MCF 10A (cell line): ENCODE measurements at places on chromosomes 13 and 19. TPM values are rescaled to one million over a fixed set of nuclear protein-coding genes. Genes with fewer than 3 reads are reported as not detected.

The SMIM17 gene
- total RNA-seq = not detected in 2 replicates

The DACH1 gene
- total RNA-seq = not detected in 2 replicates

DNA sequence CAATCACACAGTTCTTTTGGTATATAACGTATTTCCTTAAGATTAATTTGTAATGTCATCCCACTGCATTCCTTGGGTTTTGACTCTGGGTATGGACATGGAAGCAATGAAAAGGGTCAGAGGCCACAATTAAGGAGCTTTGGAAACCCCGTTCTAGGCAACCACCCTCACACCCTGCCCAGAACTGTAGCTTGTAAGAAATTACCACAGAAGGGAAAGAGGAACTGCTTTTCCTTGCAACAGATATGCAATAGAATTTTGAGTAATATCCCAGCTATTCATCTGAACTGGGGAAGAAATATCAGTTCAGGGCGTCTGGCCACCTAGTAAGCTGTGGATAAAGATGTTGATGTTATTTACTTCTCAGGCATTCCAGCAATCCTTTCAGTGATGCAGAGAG lies 985 bp upstream of the CLC start:
- DNase-seq = no peak

GRCh38 chr13:19622193-19622592 lies 11.3 kb upstream of the MPHOSPH8 start:
- DNase-seq = no peak

GRCh38 chr19:24059563-24060295 lies 27.3 kb upstream of the ZNF254 start:
- DNase-seq = peak; percentile 75

DNA sequence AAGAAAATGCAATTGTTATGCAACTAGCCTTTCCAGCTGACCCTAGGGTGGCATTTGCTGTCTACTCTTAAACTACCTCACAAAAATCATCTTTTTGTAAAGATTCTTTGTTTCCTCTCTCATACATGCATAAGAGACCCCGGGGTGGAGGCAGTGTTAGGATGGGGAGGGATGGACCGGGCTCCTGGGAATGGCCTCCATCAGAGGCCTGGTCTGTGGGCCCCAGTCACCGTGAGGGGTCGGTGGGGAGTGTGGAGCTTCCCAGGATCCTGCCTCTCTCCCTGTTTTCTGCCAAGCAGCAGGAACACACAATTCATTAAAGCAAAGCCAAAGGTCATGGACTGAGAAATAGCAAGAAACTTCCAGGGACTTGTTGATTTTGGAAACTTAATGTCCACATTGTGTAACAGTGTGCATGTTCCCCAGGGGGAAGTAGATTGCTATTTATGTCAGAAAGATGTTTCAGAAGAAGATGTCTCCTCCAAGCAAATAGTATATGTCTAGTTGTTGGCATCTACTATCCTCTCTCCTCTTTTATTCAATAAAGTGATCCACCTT lies 241.4 kb downstream of the ENOX1 start:
- DNase-seq = peak; percentile 63

- no peak for DNase-seq
These were observed 830.9 kb upstream of the PCDH20 start for GRCh38 chr13:62246581-62246980.

DNA sequence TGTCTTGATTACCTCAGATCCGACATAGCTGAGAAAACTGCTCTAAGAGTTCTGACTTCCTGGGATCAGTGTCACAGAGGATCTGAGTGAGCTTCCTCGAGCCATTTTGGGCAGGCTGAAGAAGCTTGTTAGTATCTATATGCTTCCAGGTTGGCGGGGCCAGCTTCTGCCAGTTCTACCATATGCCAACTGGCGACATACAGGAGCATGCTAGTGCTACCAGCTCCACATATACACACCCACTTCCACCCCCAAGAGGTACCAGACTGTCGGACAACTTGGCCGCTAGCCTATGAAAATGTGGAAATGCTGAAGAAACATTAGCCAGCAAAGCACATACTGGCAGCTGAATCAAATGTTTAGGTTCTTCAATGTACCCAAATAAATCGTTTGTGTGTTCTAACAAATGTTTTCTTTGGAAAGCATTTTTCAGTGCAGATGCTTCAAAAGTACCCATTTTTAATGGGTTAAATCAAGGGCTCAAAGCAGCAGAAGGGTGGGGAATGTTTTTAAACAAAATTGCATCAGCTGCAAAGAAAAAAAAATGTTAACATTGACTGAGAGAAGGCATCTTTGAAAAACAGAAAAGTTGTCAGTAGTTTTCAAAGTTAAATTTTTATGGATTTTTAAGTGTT lies 163.7 kb downstream of the KLF12 start:
- peak; percentile 13 for DNase-seq

DNA sequence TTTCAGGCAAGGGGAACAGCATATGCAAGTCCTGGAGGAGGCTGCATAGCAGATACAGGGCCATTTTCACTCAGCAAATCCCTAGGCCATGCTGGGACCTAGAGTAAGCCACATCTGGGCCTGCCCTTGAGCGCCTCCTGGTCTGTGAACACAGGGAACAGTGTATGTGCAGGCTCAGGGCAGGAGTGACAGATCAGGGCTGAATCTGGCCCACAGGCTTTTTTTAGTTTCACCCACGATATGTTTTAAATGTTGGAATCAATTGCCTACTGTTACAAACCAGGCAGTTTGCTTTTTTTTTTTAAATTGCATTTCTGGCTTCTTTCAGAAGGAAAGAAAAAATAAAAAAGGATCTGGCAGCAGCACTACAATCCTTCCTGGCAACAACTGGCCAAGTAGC lies 1.5 kb upstream of the TMEM145 start:
- peak; percentile 17 for DNase-seq

DNA sequence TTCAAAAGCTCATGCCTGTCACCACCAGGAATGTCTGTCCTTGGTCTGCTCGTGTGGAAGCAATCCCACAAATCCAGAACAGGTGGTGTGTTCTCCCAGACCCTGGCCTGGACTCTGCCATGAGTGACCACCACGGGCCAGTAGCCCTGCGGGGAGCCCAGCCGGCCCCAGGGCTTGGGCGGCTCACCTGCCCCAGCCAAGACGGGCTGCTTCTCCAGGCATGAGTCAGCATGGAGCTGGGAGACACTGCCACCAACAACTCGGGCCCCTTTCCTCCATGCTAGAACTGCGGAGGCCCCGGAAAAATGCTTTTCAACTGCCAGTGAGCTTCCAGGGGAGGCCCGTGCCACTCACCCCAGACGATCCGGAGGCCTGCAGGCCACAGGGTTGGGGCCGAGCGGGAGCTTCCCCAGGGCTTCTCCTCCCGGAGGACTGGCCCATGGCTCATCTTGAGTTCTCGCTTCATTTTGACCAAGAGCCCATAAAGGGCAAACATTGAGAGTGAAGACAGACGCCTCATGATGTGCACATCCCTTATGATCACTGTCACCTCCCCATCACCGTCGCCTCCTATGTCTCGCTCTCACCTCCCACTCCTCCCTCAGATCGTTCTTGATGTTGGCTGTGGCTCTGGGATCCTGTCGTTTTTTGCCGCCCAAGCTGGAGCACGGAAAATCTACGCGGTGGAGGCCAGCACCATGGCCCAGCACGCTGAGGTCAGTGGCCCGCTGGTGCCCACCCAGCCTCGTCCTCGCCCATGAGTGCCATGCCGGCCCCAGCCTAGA lies 16.7 kb downstream of the YIPF2 start:
- DNase-seq = no peak

DNA sequence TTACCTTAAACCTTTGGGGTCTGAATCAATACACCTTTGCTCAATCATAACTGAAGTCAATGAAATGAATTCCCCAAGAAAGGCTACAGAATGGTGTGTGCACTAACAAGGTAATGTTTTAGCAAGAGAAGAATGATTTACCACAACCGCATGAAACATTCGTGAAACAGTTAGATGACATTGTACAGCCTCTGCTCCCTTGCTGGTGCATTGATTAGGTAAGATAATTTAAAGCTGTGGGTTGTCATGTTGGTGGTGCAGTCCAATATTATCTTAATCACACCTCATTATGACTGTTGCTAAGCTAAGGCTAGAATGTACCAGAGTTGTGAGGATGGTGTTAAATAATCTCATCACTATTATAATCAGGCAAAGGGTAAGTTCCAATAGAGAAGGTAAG lies 1673.2 kb upstream of the PRR20A start:
- DNase-seq = no peak

GRCh38 chr19:46784262-46785053 lies 3.9 kb downstream of the SLC1A5 start:
- DNase-seq = peak; percentile 98

GRCh38 chr13:104871456-104871855 lies 1664.0 kb downstream of the EFNB2 start:
- no peak for DNase-seq

DNA sequence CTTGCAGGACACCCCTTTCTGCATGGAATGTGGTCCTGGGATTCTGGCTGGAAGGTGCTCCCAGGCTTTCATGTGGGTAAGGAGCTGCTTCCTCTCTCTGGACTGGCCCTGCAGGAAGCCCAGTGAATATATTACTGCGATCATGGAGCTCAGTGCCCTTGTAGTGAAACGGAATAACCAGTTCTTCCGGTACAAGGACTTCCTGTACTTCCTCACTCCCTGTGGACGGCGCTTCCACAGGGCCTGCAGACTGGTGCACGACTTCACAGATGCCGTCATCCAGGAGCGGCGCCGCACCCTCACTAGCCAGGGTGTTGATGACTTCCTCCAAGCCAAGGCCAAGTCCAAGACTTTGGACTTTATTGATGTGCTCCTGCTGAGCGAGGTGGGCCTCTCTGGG lies 8.0 kb downstream of the CYP4F8 start:
- DNase-seq = no peak
